ENCODE measurements at places on chromosomes 5 and 9. TPM values are rescaled to one million over a fixed set of nuclear protein-coding genes. Genes with fewer than 3 reads are reported as not detected.

TMC1 gene
- 1.6 TPM for total RNA-seq

NPR3 gene
- 2.3 TPM for total RNA-seq

CCDC183 gene
- total RNA-seq: 0.46 TPM

SLC9A3 gene
- total RNA-seq: 0.76 TPM

MPDZ gene
- 61.7 TPM for total RNA-seq

BSPRY gene
- total RNA-seq: not detected

NR3C1 gene
- 22.5 TPM for total RNA-seq

OSMR gene
- 21.4 TPM for total RNA-seq

DPYSL3 gene
- 166 TPM for total RNA-seq

IFNA13 gene
- not detected for total RNA-seq

KCNIP1 gene
- not detected for total RNA-seq

PPP1R26 gene
- total RNA-seq: 15.6 TPM

UBAC1 gene
- 37.7 TPM for total RNA-seq

ECSCR gene
- 312 TPM for total RNA-seq

SLIT3 gene
- under 0.01 TPM for total RNA-seq

RORB gene
- total RNA-seq: under 0.01 TPM

KCNT1 gene
- not detected for total RNA-seq

FGF18 gene
- total RNA-seq: not detected

DNM1 gene
- 0.97 TPM for total RNA-seq

ENTPD2 gene
- not detected for total RNA-seq

BARHL1 gene
- not detected for total RNA-seq

NMUR2 gene
- not detected for total RNA-seq

IGFBPL1 gene
- total RNA-seq: 0.32 TPM

MUSK gene
- total RNA-seq: under 0.01 TPM

PRSS3 gene
- total RNA-seq: 29.9 TPM

Data from epithelial cell of umbilical artery (primary cell).